Ammon's horn (tissue), 1 donor: ENCODE measurements at places on chromosomes 16 and 17.

- no peak for DNase-seq
These were observed 39.4 kb upstream of the DHX8 start for GRCh38 chr17:43444223-43445008.

GRCh38 chr16:12153662-12154061 is 177.1 kb downstream of the SNX29 start:
- DNase-seq: no peak

- peak; percentile 60 for DNase-seq
These were observed 63.2 kb downstream of the ENGASE start for GRCh38 chr17:79137789-79138165.

- DNase-seq: no peak
These were observed 128.4 kb upstream of the MPHOSPH6 start for GRCh38 chr16:82298472-82298871.

- no peak for DNase-seq
These were observed 101.5 kb downstream of the STXBP4 start for GRCh38 chr17:55069983-55070529.

DNA sequence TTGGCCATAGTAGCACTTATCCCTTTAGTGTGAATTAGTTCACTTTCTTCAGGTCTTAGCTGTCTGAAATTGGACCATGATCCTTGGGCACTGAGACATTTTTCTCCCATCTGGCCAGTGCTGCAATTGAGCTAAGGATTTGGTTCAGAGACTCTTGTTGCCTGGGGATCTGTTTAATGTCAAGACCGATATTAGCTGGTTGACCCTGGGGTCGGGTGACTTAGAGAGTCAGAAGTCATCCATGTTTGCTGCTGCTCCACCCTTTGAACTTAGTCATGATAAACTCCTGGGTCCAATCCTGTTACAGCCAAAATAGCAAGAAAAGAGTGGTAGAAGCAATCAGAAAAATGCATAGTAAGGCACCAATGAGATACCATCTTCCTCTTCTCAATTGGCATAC is 45.8 kb upstream of the TOX3 start:
- DNase-seq: no peak

GRCh38 chr16:21206550-21206949 is 4.8 kb downstream of the ZP2 start:
- no peak for DNase-seq

DNA sequence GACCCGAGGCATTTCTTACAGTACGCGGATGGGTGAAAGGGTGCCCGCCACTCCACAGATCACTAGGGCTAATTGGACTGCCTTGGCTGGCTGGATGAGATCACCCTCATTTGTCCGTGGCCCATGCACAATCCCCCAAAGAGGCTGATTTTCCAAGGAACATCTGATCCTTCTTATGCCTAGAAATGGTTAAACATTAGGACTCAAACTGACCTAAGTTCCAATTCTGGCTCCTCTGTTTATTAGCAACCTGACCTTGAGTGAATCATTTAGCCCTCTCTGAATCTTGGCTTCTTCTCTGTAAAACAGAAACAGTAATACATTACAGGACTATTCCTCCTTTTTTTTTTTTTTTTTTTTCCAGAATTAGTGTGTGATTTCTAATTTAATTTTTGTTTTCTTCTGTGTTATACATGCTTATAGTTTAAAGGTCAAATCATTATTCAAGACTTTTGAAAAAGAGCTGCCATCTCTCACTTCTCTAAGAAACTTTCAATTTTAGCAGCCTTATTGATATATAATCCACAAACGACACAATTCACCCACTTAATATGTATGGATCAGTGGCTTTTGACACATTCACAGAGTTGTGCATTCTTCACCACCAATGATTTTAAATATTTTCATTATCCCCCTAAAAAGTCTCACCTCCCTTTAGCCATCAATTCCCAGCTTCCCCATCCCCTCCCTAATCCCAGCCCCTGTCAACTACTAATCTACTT is 45.4 kb upstream of the TMEM132E start:
- DNase-seq: no peak
